ENCODE measurements at places on chromosomes 6 and 20. TPM values are rescaled to one million over a fixed set of nuclear protein-coding genes. Genes with fewer than 3 reads are reported as not detected.

GRCh38 chr6:13400772-13401171 lies 72.4 kb upstream of the TBC1D7 start:
- DNase-seq: no peak

DNA sequence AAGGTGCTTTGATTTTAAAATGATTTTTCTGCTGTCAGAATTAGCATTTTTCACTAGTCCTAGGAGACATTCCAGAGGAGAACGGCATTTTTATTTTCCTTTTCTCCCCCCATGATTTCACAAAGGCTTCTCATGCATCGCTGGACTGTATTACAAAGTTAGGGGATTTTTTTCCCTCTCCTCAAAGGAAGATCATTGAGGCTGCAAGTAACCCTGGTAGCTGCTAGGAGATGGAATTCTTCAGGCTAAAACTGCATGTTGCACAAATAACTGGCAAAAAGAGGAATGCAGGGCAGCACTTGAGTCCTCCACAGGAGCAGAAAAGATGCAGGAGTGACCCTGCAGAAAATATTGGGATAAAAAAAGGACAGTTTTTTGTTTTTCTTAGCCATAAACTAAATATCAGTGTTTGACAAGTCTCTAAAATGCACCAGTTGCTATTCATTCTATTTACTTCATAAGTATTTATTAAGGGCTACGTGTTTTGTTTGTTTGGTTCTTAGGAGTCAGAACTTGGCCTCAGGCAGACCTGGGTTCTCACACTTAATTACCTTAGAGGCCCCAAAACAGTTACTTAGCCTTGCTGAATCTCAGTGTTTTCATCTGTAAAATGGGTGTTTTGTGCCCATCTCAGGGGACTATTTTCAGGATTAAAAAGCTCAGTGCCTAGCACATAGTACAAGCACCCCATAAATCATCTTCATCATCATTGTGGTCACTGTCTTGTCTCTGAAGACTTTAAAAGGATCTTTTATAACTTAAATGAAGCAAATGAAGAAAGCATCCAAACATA lies 144.5 kb upstream of the ID4 start:
- no peak for DNase-seq

Gene MPIG6B
- total RNA-seq: 0.10 TPM

Gene DDX39B
- 148 TPM for total RNA-seq

DNA sequence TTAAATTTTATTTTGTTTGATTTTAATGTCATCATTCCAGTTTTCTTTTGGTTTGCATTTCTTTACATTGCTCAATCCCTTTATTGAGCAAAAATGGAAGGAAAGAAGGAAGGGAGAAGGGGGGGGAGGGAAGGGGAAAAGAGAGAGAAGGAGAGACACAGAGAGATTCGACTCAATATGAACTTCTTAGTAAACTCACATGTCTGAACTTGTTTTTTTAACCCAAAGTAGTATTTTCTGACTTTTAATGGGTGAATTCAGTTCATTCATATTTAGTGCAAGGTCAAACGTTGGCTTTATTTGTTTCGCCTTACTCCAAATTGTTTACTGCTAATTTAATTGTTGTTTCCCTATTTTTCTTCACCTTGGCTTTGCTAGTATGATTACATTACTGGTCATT lies 278.6 kb downstream of the COL12A1 start:
- no peak for DNase-seq

DNA sequence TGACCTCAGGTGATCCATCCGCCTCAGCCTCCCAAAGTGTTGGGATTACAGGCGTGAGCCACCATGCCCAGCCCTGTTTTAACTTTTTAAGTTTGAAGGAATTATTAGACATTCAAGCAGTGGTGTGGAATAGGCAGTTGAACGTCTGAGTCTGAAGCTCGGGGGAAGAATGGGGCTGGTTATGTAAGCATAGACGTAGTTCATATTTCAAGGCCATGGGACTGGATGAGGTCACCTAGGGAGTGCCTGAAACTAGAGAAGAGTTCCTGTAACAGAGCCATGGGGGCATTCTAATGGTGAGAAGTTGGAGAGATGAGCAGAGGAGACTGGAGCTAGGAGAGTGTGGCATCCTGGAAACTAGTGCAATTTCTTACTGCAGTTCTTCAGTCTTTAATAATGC lies 6.4 kb downstream of the CDKAL1 start:
- DNase-seq: no peak

DNA sequence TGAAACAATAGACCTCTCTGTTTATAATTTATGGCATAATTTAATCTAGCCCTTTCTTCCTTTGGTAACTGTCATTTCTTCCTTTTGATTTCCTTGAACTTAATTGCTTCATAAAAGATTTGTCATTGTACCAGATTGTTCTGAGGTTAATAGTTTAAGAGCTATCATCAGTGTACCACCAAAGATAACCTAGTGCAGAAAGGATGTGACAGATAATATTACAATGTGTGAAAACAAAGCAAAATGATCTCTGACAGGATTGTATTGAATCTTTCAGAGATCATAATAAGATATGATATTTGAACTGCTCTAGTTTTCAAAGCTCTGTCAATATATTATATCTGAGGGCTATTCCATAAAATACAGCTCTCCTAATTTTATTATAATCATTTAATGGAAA lies 132.1 kb upstream of the PTCHD4 start:
- no peak for DNase-seq

Gene FNDC1
- 0.99 TPM for total RNA-seq

Gene CCM2L
- total RNA-seq: 3.3 TPM

- no peak for DNase-seq
Observed at GRCh38 chr6:69820438-69820837, 23.6 kb upstream of the LMBRD1 start.

Gene RNF144B
- total RNA-seq: 86.8 TPM

Gene VNN1
- total RNA-seq: 0.36 TPM

GRCh38 chr20:49762940-49763766 lies 49.5 kb upstream of the B4GALT5 start:
- no peak for DNase-seq

Gene EPPIN
- not detected for total RNA-seq

GRCh38 chr6:2478200-2478599 lies 232.8 kb upstream of the GMDS start:
- no peak for DNase-seq

DNA sequence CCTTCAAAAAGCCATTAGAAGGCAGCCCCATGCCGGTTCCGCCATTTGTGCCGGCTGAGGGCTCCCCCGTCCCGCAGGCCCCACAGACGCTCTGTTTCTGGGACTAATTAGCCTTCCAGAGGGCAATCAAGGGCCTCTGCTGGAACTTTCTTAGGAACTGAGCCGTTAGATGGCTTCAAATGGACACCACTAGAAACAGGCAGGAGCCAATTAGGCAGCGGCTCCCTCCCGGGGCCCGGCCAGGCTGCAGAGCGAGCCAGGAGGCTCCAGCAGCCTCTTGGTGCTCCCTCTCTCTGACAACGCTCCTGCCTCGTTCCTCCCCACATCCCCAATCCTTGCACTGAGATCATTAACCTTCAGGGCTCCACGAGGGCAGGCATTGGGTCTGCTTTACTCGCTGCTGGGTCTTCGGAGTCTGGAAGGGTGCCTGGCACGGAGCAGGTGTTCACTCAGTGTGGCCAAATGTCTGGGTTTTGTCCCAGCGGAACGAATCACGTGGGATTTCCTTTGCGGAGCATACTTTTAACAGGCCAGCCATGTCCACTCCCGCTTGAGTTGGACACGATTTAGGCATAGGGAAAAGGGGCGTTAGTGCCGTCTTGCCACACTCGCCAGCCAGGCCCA lies 98.3 kb downstream of the TMEM242 start:
- DNase-seq: no peak

DNA sequence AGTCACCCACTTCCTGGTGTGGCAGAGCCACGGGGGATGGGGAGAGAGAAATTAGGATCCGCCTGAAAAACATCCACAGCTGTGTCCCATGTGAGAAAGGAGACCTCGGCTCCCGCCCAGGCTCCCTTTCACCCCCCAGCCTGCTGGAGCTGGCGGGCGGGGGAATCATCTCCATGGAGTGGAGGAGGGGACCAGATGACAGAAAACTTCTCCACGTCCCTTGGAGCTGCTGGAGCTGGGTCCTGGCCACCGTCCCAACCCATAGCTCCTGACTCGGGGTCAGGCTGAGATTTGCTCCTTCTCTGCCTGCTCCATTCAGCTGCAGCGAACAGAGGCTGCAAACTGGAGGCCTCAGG lies 113.8 kb downstream of the CEBPB start:
- peak; percentile 85 for DNase-seq

Gene PI3
- 0.54 TPM for total RNA-seq

Gene CNKSR3
- total RNA-seq: 4.2 TPM

Gene TMEM200A
- 0.06 TPM for total RNA-seq

DNA sequence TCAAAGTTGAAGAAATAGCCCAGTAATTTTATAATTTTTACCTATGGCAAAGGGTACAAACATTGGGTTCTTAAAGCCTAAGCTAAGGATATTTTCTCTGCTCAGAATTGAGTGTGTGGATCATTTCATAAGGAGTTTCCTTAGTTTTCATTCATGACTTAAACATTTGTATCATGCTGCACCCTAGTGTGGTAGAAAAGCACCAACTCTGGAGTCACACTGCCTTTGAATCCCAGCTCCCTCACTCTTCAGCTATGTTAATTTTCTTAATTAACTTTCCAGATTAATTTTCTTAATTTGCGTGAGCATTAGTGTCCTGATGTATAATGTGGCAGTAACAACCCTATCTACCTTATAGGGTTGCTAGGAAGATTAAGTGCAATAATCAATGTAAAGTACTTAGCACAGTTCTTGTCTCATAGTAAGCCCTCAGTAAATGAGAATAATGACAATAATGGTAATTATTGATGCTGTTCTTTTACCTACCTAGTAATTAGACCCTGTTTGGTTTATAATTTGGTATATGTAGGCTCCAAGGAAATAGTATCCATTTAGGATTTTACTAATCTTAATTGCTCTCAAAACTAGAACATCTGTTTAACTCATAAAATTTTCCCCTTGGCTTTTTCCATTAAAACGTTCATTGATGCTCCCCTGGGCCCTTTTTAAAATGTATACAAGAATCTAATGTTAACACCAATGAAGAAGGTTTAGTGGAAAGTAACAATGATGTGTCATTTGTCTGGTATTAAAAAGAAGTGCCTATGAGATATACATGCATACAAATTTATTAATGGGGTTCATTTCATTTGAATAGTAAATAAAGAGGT lies 31.6 kb downstream of the DSE start:
- DNase-seq: no peak

- no peak for DNase-seq
Observed at GRCh38 chr6:1327630-1328029, 15.7 kb downstream of the FOXQ1 start.

DNA sequence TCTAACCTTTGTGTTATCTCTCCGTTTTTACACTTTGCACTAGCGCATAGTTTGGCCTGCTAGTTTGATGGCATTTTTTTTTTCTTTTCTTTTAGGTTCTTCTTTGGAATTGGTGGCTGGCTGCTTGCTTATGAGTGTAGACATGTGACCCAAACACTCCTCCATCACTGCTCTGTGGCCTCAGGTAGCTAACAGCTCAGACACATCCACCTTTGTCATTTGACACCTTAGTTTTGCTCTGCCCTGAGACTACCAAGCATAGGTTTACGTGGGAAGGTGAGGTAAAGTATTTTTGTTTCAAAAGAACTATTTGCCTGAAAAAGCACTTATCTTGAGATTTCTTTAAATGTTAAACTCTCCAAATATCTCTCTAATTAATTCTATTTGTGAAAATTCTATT lies 368.4 kb upstream of the MAP3K7 start:
- no peak for DNase-seq

GRCh38 chr6:133207754-133208153 lies 33.4 kb upstream of the EYA4 start:
- no peak for DNase-seq
